Cardiac muscle cell (in vitro differentiated cells and primary cell): ENCODE measurements at places on chromosomes 5 and 9. TPM values are rescaled to one million over a fixed set of nuclear protein-coding genes. Genes with fewer than 3 reads are reported as not detected.

Gene ANKRD31
- under 0.01 and 0.21 TPM in 2 replicates for total RNA-seq

Gene TAF11L10
- total RNA-seq: not detected in 2 replicates

Gene TERT
- 0.30 TPM in 1 of 2 replicates, not detected in the other for total RNA-seq

Gene SNCAIP
- 14.1 and 14.5 TPM in 2 replicates for total RNA-seq

Gene ST8SIA4
- total RNA-seq: 0.06 and 0.11 TPM in 2 replicates

Gene NDUFAF2
- 17.6 and 28.8 TPM in 2 replicates for total RNA-seq

Gene PCSK5
- total RNA-seq: 4.9 and 9.6 TPM in 2 replicates

Gene PCDHGB4
- total RNA-seq: 17.4 and 23.5 TPM in 2 replicates
